Fibroblast of upper back skin (primary cell): ENCODE measurements at places on chromosomes 12 and 14.

- no peak for DNase-seq
Measured at GRCh38 chr12:79920421-79921238, 14.3 kb downstream of the PPP1R12A start.

GRCh38 chr14:24167469-24168114 is 4.3 kb upstream of the REC8 start:
- no peak for DNase-seq

GRCh38 chr12:15583804-15584203 is 205.4 kb downstream of the EPS8 start:
- DNase-seq = no peak

- peak; percentile 52 for DNase-seq
Measured at GRCh38 chr14:35506927-35507326, 27.0 kb upstream of the INSM2 start.

DNA sequence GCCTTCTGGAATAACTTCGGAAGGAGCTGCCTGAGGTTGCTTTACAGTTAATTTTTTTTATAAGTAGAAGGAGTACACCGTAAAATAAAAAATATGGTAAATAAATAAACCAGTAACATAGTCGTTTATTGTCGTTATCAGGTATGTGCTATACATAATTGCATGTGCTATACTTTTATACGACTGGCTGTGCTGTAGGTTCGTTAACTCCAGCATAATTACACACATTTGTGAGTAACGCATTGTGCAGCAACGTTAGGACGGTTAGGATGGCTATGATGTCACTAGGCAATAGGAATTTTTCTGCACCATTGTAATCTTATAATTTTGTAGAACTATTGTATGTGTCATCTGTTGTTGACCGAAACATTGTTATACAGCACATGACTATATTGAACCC is 8.5 kb downstream of the EXD2 start:
- no peak for DNase-seq

- DNase-seq = no peak
Measured at GRCh38 chr14:25371068-25371467, 321.1 kb upstream of the STXBP6 start.

DNA sequence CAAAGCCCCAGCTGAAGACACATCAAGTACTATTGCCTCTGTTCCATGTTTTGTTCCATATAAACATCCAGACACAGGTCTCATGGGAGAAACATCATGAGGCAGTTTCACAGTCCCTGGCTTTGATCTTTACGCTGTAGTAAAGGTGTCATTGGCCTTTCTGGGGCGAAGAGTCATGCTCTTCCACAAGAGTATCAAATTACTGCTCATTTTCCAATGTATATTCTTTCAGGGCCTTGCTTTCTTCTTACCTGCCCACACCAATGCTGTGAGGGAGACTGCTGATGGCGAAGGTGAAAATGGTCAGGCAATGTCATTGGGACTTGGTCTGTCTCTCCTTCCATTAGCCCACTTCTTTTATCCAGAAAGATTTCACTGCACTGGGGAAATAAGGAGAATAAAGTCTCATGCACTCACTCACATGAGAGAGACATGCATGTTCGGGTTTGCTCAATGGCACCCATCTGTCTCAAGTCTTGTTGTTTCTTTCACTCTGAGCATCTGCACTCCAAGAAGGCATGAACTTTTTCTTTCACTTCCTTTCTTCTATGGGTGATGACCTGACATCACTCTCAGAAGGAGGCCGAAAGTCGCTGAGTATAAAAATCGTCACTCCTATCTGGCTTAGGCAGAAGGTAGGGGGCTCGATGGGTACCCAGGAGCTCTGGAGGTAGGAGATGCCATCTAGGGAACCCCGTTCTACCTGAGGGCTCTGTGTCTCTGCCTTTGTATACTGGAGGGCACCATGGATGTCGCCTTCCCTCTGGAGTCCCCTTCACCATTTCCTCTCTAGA is 1.3 kb upstream of the JDP2 start:
- no peak for DNase-seq

DNA sequence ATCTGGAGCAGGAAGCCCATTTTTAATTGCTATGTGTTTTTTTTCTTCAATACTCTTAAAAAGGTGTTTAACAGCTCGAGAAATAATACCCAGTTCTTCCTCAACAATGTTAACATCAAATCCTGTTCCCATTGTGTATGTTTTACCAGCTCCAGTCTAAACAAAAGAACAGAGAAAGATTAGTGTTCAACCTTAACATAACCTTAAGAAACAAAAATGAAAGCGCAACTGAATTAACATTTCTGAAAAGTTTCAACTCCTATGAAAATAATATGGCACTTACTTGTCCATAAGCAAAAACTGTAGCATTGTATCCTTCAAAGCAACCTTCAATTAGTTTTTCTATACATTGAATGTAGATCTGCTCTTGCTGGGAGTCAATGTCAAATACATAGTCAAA is 73.2 kb downstream of the KIF21A start:
- no peak for DNase-seq

DNA sequence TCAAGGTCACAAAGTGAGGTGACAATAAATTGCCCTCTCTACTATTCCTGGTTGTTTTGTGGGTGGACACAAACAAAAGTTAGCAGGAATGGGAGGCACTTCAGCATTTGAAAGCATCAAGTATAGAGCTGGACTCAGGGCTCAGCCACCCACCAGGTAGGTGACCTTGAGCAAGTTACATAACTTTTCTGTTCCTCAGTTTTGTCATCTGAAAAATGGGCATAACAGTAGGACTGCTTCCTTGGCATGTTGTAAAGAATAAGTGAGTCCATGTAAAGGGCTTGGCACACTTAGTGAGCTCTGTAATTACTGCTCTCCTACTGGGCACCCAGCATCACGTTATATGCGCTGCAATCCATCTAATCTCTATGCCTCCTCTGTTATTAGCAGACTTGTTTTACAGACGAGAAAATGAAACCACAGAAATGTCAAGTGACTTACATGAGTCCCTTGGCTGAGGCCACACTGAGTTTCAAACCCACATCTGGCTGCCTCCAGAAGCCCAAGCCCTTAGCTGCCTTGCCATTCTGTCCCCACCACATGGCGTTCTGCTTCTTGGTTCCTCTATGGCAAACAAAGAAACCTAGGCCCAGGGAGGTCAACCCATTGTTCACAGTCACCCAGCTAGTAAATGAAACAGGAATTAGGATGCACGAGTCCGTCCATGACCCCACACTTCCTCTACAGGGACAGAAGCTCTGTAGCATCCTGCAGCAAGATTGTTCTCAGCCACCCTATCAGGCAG is 63.2 kb upstream of the SLC24A4 start:
- no peak for DNase-seq

DNA sequence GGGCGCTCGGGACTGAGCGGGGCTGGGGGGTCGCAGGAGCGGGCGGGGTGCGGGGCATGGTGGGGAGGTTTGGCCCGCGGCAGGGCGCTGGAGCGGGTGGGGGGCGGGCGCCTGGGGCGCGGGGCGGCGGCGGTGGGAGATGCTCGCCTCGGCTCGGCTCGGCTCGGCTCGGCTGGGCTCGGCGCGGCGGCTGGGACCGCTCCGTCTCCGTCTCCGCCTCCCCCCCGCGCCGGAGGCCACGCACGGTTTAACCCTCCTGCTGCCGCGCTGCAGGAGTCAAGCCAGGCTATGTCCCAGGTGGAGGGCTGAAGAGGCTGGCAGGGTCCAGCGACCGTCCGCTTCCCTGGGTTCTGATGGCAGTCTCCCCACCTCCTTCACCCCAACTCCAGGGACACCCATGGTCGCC is at the start of gene PIANP:
PIANP (minus strand) TSS at position 170 of the 406 bp plus-strand sequence. CDS start 2,754 bp downstream, outside the sequence.
- peak; percentile 31 for DNase-seq

GRCh38 chr12:109304485-109304884 is 4.6 kb downstream of the FOXN4 start:
- no peak for DNase-seq

DNA sequence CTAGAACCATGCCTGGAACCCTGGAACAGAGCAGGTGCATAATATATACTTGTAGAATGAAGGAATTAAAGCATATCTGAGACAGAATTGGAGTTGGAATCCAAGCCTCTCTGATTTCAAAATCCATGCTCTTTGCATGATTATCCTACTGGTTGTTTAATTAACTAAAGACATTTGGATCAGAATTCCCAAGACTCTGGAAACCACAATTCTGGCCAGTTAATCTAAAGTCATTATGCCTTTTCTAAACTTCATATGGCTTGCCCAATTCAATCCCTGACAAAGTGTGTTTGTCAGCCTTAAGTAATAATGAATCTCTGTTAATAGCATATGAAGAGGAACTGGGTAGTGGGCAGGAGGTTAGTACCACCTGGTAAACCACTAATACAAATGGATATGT is 422.6 kb downstream of the ATP23 start:
- DNase-seq = no peak

- DNase-seq = no peak
Measured at GRCh38 chr14:104864267-104865080, 594 bp upstream of the CEP170B start.

- peak; percentile 11 for DNase-seq
Measured at GRCh38 chr12:123801573-123802178, 39.6 kb downstream of the DNAH10 start.

GRCh38 chr14:35470755-35471154 is 63.2 kb upstream of the INSM2 start:
- peak; percentile 10 for DNase-seq

DNA sequence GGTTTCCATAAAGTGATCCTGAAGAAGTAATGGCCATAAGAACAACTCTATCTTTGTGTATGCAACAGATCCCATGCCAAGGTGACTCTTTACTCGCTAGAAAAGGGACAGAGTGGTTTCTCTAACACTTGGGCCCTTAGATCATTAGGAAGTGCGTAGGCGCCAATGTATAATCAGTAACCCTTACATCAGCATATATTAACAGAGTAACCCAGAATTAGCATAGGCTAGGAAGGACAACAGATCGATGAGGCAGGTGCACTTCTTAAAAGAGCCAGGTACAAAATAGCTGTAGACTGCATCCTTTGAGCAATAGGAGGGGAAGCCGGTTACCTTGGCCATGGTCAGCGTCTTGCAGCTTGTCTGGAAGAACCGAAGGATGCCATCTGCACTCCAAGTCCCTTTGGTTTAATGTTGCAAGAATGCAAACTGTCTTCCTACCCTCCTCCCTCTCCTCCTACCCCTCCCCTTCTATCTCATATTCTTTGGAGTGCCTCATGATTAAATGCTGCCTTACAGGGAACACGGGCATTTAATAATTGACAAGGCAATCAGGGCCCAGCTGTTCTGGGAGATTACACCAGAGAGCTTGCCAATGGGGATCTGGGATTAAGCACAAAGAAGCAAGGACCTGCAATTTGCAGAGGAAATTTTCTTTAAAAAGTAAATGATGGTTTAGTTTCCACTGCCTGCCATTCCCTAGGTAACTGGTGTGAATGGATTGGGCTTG is 8.0 kb downstream of the GSG1 start:
- no peak for DNase-seq

GRCh38 chr12:76421046-76421445 is 72.8 kb upstream of the BBS10 start:
- no peak for DNase-seq

GRCh38 chr14:102926104-102926503 is 3.6 kb downstream of the AMN start:
- DNase-seq = no peak

- DNase-seq = no peak
Measured at GRCh38 chr14:104115691-104116287, 22.6 kb upstream of the KIF26A start.

- no peak for DNase-seq
Measured at GRCh38 chr12:63150713-63151622, at the start of gene AVPR1A. TSS of gene AVPR1A (minus strand) at chr12:63151201. CDS start at chr12:63150836, 365 bp downstream.

DNA sequence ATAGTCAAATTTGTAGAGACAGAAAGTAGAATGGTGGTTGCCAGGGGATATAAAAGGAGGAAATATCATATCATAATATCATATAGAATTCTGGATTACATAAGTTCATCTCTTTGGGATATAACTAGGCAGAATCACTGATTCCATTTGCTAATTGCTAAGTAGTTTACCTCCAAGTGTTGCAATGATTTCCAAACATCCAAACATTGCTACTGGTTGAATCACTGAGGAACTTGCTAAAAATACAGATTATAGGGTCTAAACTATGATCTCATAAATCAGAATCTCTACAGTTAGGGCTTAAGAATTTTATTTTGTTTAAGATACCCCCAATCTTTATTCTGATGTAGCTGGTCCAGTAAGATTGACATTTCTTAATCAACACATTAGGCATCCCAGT is 16.1 kb upstream of the TAS2R42 start:
- DNase-seq = no peak

DNA sequence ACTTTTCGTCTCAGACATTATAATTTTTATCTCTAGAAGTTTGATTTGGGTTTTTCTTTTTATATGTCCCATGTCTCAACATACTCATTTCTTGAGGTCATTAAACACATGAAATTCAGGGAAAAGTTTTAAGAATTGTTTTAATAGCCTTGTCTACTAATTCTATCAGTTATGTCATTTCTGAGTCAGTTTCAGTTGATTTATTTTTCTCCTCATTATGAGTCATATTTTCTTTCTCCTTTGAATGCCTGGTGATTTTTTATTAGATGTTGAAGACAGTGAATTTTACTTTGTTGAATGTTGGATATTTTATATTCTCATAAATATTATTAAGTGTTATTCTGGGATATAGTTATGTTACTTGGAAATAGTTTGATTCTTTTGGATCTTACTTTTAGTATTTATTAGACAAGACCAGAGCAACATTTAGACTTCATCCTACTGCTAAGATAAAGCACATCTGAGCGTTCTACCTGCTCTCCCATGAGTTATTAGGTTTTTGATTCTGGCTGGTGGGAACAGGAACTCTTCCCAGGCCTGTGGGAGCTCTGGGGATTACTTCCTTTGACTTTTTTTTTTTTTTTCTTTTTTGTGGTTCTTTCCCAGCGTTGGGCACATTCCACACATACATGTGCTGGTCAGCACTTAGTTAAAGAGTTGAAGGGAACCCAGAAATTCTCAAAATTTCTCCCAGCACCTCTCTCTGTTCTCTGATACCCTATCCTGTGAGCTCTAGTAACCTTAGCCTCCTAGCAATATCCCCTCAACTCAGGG is 1157.7 kb downstream of the BCL11B start:
- DNase-seq = peak; percentile 68

- DNase-seq = no peak
Measured at GRCh38 chr12:103455020-103455763, 40.6 kb downstream of the C12orf42 start.

DNA sequence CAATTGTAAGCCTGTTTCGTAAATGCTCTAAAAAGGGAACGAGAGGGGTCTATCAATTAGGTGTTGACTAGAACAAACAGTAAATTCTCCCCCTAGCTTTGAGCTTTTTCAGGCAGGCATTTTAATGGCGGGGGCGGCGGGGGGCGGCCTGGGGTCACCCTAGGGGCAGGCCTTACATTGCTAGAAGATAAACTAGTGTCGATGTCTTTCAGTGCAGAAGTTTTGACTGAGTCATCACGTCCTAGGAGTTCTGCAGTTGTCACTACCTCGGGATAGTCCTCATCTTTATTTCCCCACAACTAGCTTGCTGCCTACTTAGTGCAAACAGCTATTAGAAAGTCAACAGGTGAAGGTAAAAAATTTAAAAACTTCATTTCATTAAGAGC is 1.6 kb downstream of the ATP6V1D start:
- no peak for DNase-seq
